ENCODE measurements at places on chromosomes 12 and 14. TPM values are rescaled to one million over a fixed set of nuclear protein-coding genes. Genes with fewer than 3 reads are reported as not detected.
A peak's percentile ranks its signal among the peaks of the same experiment; 100 is the strongest.

DNA sequence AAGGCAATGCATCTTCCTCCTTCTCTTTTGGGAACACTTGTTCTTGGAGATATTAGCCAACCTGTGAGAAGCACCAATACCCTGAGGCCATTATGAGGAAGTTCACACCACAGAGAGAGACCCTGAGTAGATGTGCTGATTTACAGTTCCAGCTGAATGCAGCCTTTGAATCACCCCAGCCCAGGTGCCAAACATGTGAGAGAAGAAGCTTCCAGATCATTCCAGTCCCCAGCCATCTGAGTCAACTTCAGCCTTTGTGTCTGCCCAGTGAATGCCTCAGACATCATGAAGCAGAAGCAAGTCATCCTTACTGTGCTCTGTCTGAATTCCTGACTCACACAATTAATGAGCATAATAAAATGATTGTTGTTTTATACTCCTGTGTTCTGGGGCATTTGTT is 25.1 kb downstream of the C12orf42 start:
- DNase-seq: no peak

GRCh38 chr14:92650581-92651105 is 97.8 kb downstream of the LGMN start:
- DNase-seq: no peak

DNA sequence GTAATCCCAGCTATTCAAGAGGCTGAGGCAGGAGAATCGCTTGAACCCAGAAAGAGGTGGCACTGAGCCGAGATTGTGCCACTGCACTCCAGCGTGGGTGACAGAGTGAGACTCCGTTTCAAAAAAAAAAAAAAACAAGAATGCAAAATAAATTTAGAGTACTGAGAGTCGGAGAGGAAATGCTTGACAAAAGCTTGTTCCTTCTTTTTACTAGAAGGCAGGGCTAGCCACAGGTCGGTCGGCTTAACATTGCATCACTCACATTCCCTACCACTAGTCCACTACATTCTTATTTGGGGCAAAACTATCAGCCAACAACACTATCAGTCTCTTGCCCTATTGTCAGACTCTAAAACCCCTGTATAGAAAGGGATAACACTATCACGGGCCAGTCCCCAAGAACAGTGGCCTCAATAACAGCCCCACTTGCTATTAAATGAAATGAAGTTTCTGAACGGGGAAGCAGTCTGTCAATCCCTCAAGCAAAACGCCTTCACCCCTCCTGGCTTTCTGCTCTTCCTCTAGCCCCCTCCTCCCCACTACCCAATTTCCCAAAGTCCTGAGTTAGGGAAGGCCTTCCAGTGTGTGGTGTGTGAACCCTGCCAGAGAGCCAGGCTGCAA is 1.0 kb downstream of the RNF41 start:
- no peak for DNase-seq

B3GNT4 gene
- total RNA-seq: 0.91 TPM

DNA sequence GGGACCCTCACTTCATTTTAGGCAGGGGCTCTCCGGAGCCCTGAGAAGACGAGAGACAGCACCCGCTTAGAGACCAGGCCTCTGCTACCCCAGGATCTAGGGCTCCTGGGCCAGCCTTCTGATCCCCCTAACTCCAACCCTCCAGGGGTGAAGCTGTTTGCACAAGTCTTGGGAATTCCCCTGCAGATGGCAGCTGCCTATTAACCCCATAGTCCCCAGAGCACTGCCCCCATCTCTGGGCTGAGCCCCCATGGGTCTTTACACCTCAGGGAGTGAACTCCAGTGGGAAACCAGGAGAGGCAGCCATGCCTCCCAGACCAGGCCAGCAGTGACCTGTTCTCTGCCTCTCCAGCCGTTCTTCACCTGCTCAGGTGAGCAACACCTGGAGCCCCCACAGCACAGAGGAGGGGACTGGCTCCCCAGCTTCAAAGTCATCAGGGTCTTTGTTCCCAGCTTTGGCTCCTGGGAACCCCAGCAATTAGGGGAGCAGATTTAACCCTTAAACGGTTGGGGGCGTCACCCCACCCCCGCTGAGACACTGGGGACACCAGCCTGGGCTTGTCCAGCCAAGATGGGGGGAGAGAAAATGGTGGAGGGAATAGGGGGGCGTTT is 2.3 kb downstream of the WNT10B start:
- no peak for DNase-seq

KRT72 gene
- total RNA-seq: not detected

GRCh38 chr14:28877923-28878322 is 111.3 kb downstream of the FOXG1 start:
- no peak for DNase-seq

- DNase-seq: no peak
These were observed 61.8 kb upstream of the PTPRQ start for GRCh38 chr12:80382254-80382653.

- DNase-seq: peak; percentile 93
These were observed 46.1 kb downstream of the CYP46A1 start for GRCh38 chr14:99729991-99730875.
